ENCODE measurements at places on chromosomes 5 and 9.
A peak's percentile ranks its signal among the peaks of the same experiment; 100 is the strongest.

DNA sequence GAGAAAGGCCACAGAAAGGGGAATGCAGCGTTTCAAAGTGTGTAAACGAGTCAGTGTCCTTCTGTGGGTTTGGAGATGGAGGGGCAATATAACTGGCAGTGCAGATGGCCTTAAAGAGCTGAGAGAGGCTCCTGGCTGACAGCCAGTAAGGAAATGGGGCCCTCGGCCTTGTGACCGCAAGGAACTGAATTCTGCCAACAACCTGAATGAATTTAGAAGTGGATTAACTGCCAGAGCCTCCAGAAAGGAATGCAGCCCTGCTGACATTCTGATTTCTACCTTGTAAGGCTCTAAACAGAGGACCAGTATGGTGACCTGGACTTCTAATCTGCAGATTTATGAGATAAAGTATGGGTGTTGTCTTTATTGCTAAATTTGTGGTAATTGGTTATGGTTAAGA is 17.5 kb upstream of the NREP start:
- DNase-seq: peak; percentile 75

DNA sequence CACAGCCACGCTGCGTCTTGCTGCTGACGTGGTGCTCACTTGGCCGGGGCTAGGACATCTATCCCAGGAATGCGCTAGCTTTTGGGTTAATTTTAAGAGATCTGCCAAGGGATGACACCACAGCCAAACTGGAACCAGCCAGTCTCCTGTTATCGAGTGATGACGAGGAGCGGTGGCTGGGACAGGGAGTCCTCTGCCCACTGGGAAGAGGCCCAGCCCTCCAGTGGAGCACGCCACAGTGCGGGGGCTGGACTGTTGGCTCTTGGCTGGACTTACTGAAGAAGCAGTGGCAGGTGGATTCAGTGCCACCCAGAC is 55.1 kb upstream of the PHYKPL start:
- no peak for DNase-seq

DNA sequence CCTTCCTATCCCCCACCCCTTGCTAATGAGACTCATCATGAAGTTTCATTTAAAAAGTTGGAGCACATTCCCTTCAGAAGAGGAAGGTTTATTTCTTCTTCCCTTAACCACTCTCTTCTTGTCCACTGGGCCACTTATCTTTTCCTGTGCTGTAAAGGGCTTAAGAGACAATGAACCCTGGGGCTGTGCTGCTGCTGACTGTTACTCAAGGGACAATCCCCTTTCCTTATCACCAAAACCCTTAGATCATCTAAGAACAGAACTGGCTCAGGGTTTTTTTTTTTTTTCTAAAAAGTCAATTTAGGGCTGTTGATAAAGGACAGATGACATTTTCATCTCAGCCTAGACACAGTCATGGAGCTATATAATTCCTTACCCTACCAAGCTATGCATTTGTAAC is 29.6 kb downstream of the CAPSL start:
- DNase-seq: no peak

DNA sequence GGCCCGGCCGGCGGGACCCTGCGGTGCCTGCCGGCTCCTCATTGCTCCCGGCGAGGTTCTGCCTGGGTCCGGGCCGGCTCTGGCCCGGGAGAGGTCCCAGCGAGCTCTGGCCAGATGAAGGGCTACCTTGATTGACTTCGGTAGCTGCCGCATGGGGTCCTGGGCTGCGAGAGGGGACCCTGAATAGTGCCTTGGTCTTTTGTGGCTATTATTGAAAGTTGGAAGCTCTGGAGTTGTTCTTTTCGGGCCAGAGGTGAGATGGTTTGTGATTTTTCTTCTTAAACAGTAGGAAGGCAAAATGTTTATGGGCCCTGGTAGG is 635 bp downstream of the NAA35 start:
- no peak for DNase-seq

DNA sequence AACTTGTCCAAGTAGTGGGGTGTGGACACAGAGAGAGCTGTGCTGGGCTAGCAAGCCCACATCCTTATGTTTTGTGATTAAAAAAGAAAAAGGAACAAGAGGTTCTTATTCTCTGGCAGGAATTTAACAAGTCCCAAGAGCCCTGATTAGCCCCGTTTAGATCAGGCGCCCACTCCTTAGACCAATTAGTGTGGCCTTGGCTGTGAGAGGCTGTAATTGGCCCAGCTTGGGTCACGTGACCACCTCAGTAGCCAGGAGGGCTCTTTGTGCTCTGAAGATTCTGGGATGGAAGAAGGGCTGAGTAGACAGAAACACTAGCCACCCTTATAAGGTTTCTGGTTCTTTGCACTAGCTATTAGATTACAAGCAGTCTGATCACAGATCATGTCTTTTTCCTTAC is 31.1 kb downstream of the GCNT4 start:
- no peak for DNase-seq

- DNase-seq: no peak
Measured at GRCh38 chr9:27851858-27852257, 278.6 kb upstream of the C9orf72 start.

GRCh38 chr5:9071074-9071473 is 474.8 kb downstream of the SEMA5A start:
- DNase-seq: no peak

- DNase-seq: peak; percentile 84
Measured at GRCh38 chr9:3467593-3468219, 58.1 kb downstream of the RFX3 start.

DNA sequence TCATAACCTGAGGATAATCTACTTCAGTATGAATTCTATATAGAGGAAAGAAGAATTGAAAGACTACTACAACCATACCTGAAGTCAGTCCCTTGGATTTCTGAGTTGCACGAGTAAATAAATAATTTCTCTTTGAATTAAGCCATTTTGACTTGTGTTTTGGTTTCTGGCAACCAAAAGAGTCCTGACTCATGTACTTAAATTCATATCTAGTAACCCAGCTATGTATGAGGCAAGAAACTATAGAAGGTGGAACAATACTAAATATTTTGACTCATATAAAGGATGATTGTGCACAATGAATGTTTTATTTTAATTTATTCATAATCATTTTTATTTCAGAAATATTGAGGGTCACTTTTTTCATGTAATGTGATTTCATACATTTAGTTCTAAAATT is 276.8 kb downstream of the MEF2C start:
- DNase-seq: no peak

GRCh38 chr9:93620041-93620506 is 43.7 kb downstream of the PHF2 start:
- no peak for DNase-seq

GRCh38 chr9:123034881-123035510 is 1.5 kb downstream of the GPR21 start:
- DNase-seq: no peak

All from iris pigment epithelial cell (primary cell).